ENCODE measurements at places on chromosomes 3 and 15.
A peak's percentile ranks its signal among the peaks of the same experiment; 100 is the strongest.

GRCh38 chr3:58333206-58334012, 717 bp downstream of the PXK start:
- DNase-seq, result peak; percentile 23

GRCh38 chr3:27659279-27660021, 62.7 kb downstream of the EOMES start:
- DNase-seq, result peak; percentile 20

DNA sequence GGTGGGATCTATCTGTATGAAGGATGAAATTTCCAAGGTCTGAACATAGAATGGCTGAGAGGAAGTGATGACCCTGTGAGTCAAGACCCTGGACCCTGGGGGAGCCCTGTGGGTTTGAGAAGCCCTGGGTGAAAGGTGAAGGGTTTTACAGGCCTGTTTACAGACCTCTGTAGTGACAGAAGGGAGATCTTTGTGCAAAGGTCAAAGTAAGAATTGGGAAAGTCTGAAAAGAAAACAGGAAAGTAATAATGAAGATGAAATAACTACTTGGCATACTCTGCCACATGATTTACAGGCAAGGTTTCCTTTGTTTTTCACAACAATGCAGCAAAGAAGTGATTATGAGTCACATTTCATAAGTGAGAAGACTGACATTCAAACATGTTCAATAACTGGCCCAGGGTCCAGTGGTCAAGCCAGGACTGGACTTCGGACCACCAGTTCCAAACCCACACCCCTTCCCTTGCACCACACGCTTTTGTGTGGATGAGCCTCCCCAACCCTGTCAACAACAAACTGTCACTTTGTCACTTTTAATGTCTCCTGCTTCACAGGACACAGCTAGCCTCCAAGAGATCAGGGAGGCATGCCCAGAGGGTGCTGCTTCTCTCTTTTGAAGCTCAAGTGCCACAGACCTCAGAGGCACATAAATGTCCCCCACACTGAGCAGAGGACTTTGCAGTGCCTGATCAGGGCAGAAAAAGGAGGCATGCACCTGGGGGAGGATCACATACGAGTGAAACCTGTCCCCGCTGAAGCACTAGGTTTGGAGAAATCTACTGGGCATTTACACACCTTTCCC, 21.5 kb downstream of the CD86 start:
- DNase-seq, result no peak

GRCh38 chr15:77597804-77598453, 34.8 kb downstream of the LINGO1 start:
- DNase-seq, result no peak

- no peak for DNase-seq
Measured at GRCh38 chr3:158456114-158456513, 114.9 kb upstream of the MLF1 start.

GRCh38 chr15:83549623-83550022, 102.5 kb downstream of the SH3GL3 start:
- peak; percentile 54 for DNase-seq

GRCh38 chr3:119025171-119025795, 9.4 kb downstream of the IGSF11 start:
- DNase-seq, result no peak

DNA sequence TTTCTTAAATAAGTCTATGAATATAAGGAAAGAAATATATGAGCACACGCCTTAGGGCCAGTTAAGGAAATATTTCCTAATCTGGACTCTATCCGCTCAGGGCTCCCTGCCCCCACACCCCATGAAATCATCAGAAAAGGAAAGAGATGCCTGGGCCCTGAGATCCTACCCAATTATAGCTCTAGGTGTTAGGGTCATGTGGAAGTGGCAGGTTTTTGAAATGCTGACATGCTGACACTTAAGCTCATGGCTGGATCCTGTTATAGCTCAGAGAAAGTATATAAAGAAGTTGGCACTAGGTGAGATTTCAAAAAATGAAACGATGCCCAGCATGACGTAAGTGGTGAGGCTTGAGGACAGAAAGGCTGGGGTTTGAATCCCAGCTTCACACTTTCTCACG, 43.5 kb upstream of the AKAP13 start:
- DNase-seq, result no peak

DNA sequence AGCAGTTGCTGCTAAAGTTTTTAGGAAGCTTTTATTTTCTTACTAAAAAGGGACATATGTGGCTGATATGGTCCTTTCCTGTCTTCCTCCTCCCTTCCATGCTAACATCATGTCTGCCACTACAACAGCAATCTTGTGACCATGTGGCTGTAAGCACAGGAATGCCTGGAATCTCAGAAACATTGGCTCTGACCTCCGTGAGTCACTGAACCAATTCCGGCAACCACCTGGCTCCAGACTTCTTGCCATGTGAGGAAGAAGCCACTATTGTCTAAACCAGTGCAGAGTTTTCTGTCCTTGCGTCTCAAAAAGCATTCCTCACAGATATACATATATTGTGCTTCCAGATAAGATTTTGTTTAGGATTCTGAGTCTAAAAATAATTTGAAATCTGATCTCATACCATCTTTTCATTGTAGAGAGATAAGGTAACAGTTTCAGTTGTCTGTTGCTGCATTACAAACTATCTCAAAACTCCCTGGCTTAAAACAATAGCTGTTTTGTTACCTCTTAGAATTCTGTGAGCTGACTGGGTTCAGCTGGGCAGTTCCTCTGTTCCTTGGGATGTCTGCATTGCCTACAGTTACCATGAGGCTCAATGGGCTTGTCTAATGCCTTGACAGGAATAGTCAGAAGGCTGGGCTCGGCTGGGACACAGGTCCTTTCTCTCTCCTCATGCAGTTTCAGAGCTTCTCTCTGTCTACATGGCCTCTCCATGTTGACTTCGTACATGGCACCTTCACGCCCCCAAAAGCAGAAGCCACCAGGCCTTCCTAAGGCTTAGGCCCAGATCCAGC, 77.3 kb upstream of the MAGI1 start:
- no peak for DNase-seq

DNA sequence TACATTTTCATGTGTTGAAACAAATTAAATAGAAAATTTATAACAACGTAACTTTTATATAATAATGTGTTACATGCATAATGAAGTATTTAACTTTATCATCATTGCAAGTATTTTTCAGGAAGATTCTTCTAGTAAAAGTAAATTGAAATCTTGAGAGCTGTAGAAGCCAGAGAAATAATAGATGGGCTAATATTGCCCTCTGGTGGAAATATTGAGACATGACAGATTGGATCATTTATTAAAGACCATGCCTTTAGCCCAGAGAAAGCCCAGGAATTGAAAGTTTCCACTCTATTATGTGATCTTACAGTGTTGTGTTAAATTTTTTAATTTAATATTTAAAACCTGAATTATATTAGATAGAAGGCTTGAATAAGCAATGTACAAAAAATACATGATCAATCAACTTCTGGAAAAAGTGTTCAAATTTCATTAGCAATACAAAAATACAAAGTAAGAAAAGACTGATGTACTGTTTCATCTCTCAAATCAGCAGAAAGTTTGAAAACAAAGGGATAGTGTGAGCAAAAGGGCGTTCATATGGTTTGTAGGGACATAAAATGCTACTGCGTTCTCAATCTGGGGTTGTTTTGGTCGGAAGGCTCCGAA, 52.7 kb upstream of the SPTSSB start:
- peak; percentile 34 for DNase-seq

- DNase-seq, result no peak
Measured at GRCh38 chr3:16658925-16659793, 53.9 kb upstream of the DAZL start.

GRCh38 chr15:84648539-84648938, 5.5 kb downstream of the WDR73 start:
- DNase-seq, result no peak

DNA sequence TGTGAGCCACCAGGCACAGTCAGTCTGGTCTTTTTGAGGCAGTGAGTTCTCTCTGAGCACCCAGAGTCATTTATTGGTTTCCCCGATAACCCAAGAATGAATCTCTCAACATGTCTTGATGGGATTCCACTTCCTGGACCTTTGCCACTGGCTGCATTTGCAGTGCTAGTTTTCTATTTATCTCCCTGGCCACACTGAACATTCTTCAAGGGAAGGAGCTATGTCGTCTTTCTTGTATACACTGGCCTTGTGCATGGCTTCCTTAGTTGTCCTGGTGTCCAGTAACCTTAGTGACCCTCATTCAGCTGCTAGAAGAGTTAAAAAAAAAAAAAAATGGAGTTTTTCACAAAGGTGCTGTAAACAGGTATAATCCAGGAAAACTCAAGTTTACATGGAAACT, 64.9 kb upstream of the CMTM7 start:
- no peak for DNase-seq

GRCh38 chr3:45313743-45314403, 74.5 kb upstream of the LARS2 start:
- no peak for DNase-seq

GRCh38 chr15:93012786-93013185, 76.2 kb downstream of the RGMA start:
- no peak for DNase-seq

DNA sequence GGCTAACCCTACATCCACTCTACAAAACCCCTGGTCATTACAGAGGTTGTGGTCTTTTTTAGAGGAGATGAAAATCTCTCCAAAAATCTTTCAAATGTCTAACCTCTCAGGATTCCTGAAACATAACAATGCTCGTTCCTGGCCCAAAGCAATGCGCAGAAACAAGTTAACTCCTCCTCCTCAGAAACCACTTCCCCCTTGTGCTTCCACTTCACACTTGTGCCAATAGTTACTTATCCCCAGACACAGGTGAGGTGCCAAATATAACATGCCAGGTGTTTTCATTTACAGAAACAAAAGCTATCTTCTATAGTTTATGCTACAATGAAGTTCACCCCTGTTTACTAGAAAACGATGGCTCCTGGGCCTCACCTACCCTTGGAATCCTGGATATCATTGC, 6.2 kb downstream of the NDUFAF1 start:
- DNase-seq, result no peak

- no peak for DNase-seq
Measured at GRCh38 chr3:195385526-195385925, 57.3 kb downstream of the ACAP2 start.

DNA sequence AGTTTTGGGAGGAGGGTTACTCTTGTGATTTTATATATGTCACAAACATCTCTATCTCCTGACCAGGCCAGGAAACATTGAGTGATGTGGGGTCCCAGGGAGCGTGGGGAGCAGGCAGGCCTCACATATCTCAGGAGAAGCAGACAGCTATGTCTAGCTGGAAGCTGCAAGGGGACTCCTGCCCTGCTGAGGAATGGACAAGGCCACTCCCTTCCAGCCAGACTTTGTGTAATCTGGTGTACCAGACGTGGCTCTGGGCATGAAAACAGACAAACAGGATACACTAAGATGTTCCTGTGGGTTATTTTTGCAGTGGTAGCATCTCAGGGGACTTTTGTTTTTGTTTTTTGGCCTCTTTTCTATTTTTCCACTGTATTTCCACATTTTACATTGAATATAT, 23.2 kb downstream of the CYP8B1 start:
- no peak for DNase-seq

- DNase-seq, result no peak
Measured at GRCh38 chr3:126529585-126530170, 5.7 kb downstream of the CHST13 start.

DNA sequence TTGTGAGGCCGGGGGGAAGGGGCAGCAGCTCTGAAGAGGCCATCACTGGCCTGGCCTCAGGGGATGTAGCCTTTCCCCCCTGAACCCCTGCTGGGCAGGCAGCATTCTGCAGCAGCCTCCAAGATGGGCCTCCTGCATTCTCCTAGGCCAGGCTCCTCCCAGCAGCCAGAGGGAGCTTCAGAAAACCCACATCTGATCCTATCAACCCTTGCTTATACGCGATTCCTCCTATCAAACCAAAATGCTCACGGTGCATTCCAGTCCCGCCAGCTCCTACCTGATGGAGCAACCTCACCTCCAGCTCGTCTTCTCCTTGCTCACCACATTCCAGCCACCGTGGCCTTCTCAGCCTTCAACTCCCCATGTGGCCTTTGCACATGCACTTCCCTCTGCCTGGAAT, 85.7 kb downstream of the MEGF11 start:
- DNase-seq, result no peak

DNA sequence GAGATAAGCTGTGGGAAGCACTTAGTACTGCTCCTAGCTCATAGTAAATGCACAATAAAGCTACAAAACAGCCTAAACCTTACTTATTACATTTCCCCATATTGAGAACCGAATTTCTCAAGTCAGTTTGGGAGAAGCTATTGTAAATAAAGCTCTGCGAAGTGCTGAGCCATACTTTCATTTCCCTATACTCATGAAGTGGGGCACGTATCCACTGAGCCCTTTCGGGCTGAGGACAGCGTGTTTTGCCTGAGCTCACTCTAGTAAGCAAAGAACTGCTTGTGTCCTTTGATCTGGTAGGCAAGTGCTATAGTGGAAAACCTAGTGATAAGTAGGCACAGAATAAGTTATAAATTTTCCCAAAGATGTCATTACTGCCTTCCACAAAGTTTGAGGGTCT, 165.0 kb downstream of the RSL24D1 start:
- DNase-seq, result no peak

GRCh38 chr3:196965112-196965803, 3.4 kb downstream of the PIGZ start:
- no peak for DNase-seq

DNA sequence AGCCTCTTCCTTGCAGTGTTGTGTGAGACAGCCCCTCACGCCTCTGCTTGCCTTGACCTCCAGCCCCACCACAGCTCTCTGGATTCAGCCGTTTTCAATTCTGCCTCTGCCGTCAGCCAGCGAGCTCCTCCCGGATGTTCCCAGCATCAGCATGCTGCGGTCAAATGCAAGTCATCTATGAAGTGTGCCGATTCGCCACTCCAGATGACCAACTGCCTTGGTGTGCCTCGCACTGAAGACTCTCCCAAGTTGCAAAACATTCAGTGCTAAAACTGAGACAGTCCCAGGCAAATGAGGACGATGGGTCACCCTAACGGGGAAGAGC, 30.6 kb upstream of the RASA2 start:
- no peak for DNase-seq

GRCh38 chr3:172643506-172644179, 67.2 kb downstream of the NCEH1 start:
- no peak for DNase-seq

- no peak for DNase-seq
Measured at GRCh38 chr15:62452026-62452425, 286.9 kb upstream of the C2CD4B start.

DNA sequence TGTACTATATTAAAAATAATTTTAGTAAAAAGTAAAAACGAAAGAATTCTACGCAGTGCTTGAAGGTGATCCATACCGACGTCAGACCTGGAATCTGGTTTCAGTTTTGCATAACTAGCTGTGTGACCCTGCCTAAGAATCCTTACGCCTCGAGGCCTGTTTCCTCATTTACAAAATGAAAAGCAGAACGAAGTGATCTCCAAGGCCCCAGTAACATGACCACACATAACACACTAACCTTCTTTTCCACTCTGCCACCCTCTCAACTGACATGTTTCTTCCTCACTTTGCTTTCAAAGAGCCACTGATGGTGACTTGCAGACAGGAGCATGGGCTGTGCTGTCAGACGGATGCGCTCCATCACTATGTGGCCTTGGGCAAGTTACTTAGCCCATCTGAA, 4.8 kb downstream of the MESD start:
- DNase-seq, result no peak

DNA sequence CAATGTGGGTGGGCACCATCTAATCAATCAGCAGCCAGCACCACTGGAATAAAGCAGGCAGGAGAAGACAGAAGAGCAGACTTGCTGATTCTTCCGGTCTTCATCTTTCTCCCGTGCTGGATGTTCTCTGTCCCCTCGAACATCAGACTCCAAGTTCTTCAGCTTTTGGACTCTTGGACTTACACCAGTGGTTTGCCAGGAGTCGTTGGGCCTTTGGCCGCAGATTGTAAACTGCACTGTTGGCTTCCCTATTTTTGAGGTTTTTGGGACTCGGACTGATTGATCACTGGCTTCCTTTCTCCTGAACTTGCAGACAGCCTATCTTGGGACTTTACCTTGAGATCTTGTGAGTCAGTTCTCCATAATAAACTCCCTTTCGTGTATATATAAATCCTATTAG, 292.8 kb downstream of the BCHE start:
- DNase-seq, result no peak

All from right lung (tissue), 10 donors.